ENCODE measurements at places on chromosomes 3 and 15. TPM values are rescaled to one million over a fixed set of nuclear protein-coding genes. Genes with fewer than 3 reads are reported as not detected.

DNA sequence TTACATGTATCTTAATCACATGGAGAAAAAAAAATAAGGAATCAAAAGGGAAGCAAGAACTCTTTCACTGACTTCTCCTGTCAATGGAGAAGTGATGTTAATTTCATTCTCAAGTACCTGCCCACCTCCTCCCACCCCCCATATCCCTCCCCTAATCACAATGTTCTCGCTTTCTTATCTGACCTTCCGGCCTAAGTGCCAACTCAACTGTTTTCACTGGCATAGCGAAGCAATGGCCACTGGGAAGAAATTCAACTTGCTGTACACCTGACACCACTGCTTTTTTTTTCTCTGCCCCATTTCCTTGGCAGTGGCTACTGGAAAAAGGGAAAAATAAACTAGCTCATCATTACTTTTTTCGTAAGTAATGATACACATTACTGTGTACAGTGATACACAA lies 3.8 kb downstream of the SGO1 start:
- H3K27ac ChIP-seq, result no peak overlapping the region
- H3K4me3 ChIP-seq, result no peak overlapping the region
- DNase-seq, result no peak
- no peaks in the 10 kb centered on the region for H3K36me3 ChIP-seq
- no peaks in the 10 kb centered on the region for H3K27me3 ChIP-seq

DNA sequence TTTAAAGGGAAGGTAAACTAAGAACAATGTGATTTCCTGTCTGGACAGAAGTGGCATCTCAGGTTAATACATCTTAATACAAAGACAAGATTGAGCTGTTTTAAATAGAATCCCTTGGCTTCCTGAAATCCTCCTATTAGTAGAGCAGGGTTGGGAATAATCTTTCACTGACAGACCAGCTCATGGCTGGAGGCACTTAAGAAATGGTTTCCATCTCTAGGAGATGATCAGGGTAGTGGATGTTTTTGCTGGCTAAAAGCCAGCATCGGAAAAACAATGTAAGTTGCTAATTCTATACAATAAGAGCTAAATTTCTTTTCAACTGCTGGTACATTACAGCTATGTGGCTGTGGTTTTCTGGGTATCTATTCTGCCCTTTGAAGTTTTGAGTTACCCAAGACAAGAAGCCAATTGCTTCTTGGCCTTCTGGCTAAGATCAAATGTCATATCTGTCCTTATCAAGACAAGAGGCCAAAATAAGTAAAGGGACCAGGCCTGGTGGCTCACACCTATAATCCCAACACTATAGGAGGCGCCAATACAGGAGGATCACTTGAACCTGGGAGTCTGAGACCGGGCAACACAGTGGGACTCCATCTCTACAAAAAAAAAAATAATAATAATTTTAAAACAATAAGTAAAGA lies 49.6 kb downstream of the SHQ1 start:
- H3K36me3 ChIP-seq, result no peaks in the 10 kb centered on the region
- no peaks in the 10 kb centered on the region for H3K27me3 ChIP-seq
- H3K4me1 ChIP-seq, result no peaks in the 10 kb centered on the region

MINAR1 gene
- 0.14 TPM for total RNA-seq

- H3K4me3 ChIP-seq, result no peak overlapping the region
- H3K27me3 ChIP-seq, result no peaks in the 10 kb centered on the region
- H3K27ac ChIP-seq, result no peak overlapping the region
- no peaks in the 10 kb centered on the region for H3K36me3 ChIP-seq
- no peak for DNase-seq
These were observed 170.5 kb upstream of the UBE3A start for GRCh38 chr15:25609371-25609770.

TMC3 gene
- 0.14 TPM for total RNA-seq

BCL2A1 gene
- total RNA-seq, result 3.0 TPM
